ENCODE measurements at places on chromosomes 16 and 17.

DNA sequence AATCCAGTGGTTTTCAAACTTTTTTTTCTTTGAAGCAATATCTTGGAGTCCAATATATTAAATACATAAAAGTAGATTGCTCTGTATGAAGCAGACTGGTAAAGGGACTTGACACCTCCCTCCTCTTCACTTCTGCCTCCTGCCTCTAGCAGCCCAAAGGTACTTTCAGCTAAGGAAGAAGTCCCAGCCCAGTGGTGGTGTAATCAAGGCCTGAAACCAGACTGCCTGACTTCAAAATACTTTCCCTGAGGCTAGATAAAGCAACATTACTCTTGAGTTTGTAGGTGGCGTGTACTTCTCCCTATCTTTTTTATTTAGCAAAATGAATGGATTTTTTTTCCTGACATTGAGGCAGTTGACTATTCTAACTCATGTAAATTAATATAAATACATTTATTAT, 122.4 kb upstream of the TMEM97 start:
- DNase-seq: no peak

- DNase-seq: peak; percentile 47
These were observed 17.4 kb downstream of the ADGRG1 start for GRCh38 chr16:57645691-57646387.

GRCh38 chr17:47789611-47790561, 31.7 kb downstream of the OSBPL7 start:
- DNase-seq: no peak

- peak; percentile 5 for DNase-seq
These were observed 94.0 kb upstream of the TNRC6C start for GRCh38 chr17:77864234-77865111.

DNA sequence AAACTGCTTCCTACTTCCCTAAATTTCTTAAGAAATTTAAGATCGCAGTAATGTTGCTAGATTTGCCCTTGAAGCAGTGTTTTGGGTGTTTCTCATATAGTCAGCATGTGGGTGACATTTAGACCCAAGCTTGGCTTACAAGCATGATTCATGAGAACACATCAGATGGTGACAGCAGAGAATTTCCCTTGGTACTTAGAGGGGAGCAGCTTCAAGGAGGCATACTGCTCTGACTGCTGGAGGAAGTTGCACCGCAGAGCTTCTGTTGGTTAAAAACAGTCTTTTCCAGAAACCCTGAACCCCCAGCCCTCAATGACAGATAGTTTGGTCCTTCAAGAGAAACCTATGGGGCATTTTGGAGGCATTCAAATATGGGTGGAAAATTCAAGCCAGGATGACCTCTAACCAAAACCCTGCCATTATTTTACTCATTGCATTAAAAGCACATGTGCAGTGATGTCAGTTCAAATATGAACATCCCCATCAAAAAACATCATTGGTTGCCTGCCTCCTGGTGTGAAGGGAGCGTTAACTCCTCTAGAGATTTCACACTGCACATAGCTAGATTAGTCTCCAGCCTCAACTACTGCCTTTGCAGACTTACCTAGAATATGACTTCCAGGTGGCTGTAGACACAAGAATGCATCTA, 201.5 kb upstream of the CACNG5 start:
- DNase-seq: no peak

DNA sequence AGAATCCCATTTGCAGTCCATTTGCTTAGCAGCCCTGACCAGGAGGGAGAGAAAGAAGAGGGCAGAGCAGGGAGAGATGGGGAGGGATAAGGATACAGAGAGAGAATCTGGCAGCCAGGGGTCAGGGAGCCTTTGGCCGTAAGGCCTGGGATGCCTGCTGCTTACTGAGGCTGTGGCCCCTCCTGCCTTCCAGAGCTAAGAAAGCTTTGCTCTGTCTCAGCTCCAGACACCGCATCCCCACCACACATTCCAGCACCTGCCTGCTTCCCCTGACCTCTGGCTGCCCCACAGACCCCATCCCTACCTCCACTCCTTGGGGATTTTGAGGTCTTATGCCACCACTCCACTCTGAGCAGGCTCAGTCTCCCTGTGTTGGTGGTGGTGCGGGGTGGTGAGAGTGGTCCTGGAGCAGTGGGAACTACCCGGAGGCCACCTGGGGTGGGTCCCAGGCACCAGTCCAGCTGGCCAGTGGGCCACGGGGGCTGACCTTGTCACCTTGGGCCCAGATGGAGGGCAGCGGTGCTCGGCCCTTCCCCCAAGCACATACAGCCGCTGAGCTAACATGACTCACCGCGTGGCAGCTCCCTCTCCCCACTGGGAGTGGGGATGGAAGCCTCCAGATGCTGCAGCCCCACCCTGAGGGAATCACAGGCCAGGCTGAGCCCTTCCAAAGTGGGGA, 58.3 kb downstream of the RAI1 start:
- no peak for DNase-seq

GRCh38 chr17:76075364-76076145, 974 bp downstream of the GALR2 start:
- DNase-seq: no peak

DNA sequence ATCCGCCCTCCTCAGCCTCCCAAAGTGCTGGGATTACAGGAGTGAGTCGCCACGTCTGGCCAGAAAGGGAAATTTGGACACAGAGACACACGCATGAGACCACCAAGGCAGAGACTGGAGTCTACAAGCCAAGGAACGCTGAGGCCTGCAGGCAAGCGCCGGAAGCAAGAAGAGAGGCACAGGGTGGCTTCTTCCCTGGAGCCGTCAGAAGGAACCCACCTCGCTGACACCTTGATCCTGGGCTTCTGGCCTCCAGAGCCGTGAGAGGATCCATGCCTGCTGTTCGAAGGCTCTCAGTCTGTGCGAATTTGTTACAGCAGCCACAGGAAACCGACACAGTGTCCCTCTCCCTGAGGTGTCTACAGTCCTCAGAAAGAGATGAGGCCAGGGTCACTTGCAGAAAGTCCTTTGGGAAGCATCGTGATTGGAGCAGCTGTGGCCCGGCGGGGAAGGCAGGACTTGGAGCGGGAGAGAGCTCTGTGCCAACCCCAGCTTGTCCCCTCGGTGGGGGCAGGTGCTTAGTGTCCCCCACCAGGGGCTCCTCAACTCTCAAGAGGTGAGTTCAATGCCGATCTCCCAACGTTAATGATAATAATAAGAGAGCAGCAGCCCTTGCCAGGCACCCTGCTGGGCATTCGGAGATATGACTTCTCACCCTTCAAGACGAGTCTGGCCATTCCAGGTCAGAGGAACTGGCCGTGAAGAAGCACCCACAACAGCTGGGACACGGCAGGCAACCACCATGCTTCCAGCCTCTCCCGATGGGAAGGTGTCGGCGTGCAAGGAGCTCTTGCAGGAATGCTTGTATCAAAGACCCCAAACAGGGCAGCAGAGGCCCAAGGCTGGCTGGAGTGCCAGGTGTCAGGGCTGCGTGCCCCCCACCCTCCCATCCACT, 68.4 kb upstream of the TNRC6C start:
- DNase-seq: peak; percentile 8

DNA sequence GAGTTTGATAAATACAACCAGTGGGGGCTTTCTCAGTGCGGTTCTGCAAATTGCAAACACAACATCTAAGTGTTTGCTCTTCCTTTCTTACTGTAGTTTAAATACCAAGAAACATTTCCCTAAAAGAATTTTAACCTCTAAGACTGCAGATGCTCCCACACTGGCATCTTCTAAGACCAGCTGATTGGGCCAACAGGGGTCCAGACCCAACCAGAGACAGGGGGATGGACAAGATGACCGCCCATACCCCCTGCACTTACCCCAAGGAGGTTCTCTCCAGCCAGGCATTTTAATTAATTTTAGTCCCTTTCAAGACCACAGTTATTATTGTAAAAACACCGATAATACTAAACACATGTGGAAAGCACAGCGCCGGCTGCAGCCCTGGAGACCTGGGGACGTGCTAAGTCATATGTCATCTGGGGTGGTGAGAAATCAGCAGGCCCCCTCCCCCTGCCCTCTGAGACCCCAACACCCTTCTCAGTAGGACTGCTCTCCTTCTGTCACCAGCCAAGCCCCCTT, 242.3 kb downstream of the SOX9 start:
- no peak for DNase-seq

DNA sequence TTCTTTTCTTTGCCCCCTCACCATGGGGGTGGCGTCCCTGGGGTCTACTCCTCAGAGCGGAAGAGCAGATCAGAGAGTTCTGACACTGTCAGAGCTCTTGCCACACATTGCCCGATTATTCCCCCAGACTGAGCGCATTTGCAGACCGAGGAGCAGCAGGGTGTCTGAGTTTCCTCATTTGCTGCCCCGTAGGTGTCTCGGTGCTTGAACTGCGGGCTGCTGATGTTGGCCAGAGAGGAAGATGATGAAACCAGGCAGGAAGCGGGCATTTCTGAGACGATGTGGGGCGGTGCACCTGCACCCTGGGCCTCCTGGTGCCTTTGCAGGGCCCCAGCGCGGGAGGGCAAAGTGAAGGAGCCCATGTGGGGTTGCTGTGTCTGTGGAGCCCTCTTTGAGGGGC, 55.2 kb downstream of the ARSG start:
- peak; percentile 59 for DNase-seq

DNA sequence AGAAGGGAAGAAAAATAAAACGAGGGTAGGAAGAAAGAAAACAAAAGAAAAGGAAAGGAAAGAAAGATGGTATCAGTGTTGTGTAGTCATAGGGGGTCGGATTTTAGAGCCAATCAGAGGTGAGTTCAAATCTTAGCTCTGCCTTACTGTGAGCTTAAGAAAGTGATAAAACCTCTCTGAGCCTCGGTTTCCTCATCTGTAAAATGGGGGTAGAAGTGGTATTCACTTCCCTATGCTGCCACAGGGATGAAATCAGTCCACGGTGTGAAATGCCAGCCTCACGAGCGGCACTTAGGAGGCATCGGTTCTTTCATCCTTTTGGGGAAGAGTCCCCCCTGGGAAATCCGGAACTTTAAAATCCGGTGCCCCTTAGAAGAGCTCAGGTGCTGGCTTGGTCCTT, 6.1 kb downstream of the KCNG4 start:
- no peak for DNase-seq

DNA sequence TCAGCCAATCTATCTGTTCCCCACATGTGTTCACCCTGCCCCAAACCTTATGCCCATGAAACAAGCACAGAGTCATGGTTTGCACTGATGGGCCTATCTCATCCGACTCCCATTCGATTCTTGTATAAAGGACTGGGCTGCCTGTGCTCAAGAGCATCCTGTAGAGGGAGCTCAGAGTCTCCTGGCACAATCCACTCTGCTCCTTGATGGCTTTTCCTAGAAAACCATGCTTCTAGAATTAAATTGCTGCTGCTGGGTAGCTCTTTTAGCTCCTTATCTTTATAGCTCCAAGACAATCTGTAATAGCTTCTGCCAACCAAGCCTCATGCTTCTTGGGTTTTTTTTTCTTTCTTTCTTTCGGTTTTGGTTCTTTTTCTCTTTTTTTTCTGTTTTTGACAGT, 9.7 kb downstream of the ZNF19 start:
- no peak for DNase-seq

DNA sequence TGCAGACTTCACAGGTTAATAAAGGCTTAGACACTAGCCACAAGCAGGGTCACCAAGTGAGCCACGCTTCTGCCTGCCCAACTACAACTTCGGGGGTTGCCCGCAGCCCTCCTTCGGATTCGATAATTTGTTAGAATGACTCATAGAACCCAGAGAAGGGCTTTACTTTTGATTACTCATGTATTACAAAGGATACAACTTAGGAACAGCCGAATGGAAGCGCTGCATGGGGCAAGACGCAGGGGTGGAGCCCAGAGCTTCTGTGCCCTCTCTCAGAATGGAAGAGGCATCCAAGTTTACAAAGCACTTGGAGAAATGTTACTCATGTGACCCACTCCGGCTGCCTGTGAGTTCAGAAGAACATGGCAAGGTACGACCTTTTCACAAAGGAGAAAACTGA, 7.5 kb upstream of the CDH5 start:
- DNase-seq: no peak

GRCh38 chr16:58624209-58624608, 5.4 kb downstream of the CNOT1 start:
- DNase-seq: peak; percentile 1

- no peak for DNase-seq
These were observed 15.8 kb downstream of the CTU2 start for GRCh38 chr16:88721815-88722755.

DNA sequence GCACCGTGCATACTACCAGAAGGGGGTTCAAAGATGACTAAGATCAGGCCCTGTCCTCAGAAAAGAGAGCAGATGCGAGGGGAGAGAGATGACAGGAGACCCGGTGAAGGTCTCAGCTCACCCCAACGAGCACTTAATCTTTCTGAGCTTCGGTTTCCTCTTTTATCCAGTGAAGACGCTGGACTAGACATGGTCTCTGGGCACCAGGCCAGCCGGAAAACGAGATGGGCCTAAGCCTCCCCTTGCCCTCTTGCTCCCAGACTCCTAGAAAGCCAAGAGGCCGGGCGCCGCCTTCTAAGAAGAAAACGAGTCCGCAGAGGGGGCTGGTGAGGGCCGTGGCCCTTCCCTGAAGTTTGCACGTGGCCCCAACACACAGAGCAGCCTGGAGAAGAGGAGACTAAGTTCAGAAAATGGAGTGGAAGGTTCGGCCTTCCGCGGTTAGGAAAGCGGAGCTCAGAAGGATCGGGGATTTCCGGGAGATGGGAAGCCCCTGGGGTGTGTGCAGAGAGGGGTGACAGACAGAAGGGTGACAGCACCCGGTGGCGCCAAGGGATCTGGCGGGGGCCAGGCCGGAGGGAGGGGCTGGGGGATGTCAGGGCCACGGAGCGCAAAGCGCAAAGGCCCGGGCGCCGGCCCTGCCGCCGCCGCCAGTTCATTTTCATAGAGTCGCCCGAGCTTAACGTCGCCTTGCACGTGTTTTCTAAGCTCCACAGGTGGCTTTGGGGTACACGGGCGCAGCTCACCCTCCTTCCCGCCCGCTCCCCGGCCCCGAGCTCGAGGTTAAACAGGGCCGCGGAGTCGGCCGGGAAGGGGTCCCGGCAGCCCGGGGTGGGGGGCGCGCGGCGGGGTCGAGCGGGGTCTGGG, 42.1 kb upstream of the BHLHA9 start:
- peak; percentile 55 for DNase-seq

- no peak for DNase-seq
These were observed 36.1 kb downstream of the WNT3 start for GRCh38 chr17:46782250-46782953.

GRCh38 chr16:56732366-56732765, 2.4 kb downstream of the NUP93 start:
- no peak for DNase-seq

GRCh38 chr16:52256310-52257078, 290.4 kb downstream of the TOX3 start:
- DNase-seq: no peak

DNA sequence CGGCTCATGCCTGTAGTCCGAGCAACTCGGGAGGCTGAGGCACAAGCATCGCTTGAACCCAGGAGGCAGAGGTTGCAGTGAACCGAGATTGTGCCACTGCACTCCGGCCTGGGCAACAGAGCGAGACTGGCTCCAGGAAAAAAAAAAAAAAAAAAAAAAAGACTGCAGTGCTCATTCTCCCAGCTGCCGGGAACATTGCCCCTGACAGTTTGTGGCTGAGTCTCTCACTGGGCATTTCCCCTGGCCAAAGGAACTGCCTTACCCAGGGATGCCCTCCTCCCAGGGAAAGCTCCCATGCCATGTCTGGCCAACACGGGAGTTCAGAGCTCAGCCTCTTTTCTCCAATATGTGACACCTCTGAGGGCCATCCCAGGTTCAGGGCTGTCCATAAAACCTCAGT, 21.3 kb upstream of the USP10 start:
- DNase-seq: no peak
